ENCODE measurements at places on chromosomes 7 and 10.
A peak's percentile ranks its signal among the peaks of the same experiment; 100 is the strongest.

DNA sequence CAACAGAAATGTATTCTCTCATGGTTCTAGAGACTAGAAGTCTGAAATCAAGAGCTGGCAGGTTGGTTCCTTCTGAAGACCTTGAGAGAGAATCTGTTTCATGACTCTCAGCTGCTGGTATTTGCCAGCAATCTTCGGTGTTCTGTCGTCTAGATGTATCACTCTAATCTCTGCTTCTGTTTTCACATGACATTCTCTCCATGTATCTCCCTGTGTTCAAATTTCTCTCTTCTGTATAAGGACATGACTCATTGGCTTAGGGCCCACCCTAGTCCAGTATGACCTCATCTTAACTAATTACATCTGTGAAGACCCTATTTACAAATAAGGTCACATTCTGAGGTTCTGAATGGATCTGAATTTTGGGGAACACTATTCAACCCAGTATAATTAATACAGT, 82.3 kb downstream of the ANKRD7 start:
- no peak for DNase-seq

DNA sequence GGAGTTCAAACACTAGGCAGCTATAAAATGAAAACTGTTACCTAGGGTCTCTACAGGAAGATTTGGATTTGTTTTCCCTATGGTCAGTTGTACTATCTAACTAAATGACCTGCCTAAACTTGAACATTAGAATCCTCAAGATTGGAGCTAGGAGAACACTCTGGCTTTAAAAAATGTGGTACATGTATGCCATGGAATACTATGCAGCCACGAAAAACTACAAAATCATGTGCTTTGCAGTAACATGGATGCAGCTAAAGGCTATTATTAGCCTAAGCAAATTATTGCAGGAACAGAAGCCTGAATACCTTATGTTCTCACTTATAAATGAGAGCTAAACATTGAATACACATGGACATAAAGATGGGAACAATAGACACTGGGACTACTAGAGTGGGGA, 87.1 kb upstream of the MAGI2 start:
- DNase-seq: no peak

DNA sequence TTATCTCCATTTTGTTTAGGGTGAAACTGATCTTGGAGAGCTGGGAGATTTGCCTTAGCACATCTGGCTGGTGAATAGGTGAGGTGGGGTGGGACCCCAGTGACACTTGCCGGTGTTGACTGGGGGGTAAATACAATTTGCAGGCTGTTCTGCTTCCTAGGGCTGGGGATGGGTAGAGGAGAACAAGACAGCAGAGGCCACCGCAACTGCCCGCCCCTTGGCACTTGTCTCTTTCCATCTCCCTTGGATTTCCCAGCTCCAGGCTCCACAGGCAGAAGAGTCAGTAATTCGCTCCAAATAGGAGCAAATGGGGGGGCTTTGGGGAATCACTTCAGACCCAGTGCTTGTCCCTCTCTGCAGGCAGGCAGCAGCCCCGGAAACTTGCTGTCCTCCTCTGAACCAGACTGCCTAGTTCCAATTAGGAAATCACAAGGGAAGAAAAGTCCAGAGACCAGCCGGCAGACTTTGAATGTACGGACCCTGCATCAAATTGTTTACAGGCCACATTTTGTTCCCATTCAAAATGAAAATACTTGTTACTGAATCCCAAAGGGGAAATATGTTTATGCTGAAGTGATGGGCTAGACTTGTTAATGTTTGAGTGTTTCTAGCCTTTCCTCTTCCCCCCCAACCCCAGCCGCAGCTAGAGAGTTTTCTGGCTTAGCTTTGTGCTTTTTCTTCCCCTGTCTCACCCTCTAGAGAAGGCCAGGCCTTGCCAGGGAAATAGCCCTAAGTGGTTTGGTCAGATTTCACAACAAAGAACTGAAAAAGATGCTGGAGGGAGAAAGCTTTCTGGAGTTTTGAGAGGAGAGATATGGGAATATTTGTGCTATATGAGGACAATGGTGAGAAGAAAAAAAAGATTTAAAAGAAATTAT, 10.0 kb upstream of the INPP5F start:
- no peak for DNase-seq

- no peak for DNase-seq
These were observed 12.0 kb upstream of the GLCCI1 start for GRCh38 chr7:7956531-7957128.

DNA sequence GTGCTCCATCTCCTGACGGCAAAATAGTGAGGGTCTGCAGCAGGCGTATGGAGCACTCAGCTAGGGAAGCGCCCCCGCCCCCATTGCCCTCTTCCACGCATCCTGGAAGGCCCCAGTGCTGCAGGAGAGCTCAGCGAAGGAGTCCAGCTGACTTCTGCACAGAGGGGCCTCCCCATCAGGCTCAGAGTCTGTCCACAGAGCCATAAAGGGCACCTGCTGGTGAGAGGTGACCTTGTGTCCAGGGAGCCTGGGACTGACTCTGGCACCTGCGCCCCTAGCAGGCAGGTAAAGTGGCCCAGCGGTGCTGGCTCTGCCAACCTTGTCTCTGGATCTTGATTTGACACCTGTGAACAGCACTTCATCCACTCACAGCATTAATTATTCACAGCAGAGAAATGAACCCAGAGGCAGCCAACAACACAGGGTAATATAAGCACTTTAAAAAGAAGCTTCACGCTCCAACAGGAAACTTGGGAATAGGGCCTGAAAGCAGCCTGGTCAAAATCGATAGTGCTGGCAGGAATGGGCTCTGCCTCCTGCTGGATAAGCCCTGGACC, 59.6 kb downstream of the VOPP1 start:
- no peak for DNase-seq

DNA sequence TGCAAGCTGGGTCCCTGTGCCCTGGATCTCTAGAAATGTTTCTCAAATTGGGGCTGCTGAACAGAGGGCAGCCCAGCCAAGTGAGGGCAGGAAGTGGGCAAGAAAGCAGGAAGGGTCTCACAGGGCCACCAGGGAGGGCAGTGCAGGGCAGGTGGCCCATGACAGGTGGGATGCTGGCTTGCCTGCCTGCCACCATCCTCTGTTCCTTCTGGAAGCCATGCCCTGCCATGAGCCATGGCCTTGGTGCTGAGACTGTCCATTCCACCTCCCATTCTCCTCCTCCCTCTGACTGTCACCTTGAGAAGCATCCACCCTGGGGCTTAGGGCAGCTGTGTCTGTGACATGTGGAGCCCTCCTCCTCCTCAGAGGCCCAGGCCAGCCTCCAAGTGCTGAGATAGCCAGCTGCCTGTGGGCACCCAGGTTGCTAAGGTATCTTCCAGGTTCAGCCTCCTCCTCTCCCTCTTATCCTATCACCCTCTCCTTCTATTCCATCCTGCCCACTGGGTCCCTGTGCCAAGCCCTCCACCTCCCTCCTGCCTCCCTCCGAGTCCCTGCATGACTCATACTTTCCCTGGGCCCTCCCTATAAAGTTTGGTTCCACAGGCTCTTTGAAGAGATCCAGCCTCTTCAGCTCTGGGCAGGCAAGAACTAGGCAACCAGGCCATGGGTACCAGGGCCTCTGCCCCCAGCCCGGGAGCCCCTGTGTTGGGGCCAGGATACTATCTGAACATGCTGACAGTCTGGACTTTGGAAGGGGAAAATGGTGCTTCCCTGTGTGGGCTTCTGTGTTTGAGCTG, 1.3 kb downstream of the VSIR start:
- no peak for DNase-seq

DNA sequence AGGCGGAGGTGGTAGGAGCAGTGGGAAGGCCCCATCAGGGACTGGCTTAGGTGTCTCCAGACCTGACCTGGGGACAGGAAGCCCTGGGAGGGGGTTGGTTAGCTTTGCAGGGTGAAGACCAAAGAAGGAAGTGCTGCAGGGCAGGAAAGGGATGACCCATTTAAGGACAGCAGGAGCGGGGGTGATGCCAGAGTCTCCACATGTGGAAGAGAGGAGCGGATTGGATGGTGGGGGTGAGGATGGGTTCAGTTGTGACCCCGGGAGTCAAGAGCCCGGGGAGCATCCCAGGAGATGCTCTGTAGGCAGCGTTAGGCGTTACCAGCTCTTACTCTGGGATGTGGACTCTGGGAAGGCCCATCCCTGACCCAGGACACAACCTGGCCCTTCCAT, 3.1 kb upstream of the LDB3 start:
- no peak for DNase-seq

DNA sequence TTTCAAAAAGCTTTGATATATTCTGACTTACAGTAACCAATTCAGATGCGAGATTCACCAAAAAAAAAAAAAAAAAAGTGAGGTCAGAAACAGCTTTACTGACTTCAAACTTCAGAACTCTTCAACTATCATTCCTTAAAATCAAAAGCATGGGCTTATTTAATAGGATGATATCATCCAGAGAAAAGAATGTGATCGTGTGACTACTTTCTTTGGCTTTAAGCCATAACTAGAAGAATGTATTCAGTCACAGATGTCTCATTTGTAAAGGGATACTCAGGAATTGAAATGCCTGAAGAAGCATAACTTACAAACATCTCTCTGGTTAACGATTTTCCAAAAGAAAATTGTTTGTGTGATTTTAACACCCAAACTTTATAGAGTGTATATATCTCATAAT, 11.5 kb downstream of the TPK1 start:
- no peak for DNase-seq

DNA sequence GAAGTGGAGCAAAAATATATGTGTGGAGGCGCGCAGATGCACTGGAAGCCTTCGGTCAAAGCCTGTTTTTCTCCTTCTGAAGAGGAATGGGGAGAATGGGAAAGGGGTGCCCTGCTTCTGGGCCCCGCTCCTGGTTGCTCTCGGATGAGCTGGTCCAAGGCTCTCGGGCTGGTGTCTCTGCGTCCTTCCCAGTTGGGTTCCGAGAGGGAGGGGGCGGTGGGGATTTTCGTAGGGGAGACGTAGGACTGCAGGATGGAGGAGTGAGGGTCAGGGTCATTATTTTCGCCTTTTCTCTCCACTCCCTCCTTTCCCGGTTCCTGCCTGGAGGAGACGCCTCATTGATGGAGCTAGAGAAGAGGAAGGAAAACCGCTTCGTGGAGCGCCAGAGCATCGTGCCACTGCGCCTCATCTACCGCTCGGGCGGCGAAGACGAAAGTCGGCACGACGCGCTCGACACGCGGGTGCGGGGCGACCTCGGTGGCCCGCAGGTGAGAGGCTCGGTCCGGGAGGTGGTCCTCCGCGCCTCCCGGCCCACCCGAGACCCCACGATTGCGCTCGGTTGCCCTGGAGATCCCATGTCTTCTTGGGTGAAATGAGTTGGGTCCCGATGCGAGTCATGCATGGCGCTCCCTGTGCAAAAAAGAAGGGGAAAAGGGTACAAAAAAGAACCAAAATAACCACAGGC, 790 bp downstream of the ADAM22 start:
- no peak for DNase-seq

- no peak for DNase-seq
These were observed 59.6 kb upstream of the GNA12 start for GRCh38 chr7:2903682-2904162.

DNA sequence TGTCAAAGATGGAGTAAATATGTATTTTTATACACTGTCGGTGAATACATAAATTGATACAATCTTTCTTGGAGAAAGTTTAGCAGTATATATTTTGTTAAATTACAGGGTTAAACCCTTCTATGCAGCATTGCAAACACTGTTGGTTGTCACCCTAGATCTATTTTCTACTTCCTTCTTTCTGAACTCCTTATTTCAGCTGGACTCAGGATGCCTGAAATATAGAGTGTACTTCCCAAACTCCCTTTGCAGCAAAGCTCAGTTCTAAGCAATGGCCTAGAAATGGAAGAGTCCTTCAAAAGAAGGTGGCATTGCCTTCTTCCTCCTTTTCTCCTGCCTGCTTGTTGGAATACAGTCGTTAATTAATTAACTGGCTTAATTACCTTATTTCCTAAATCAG, 20.6 kb downstream of the CUBN start:
- no peak for DNase-seq

- DNase-seq: no peak
These were observed 91.2 kb downstream of the SFMBT2 start for GRCh38 chr10:7319632-7320031.

DNA sequence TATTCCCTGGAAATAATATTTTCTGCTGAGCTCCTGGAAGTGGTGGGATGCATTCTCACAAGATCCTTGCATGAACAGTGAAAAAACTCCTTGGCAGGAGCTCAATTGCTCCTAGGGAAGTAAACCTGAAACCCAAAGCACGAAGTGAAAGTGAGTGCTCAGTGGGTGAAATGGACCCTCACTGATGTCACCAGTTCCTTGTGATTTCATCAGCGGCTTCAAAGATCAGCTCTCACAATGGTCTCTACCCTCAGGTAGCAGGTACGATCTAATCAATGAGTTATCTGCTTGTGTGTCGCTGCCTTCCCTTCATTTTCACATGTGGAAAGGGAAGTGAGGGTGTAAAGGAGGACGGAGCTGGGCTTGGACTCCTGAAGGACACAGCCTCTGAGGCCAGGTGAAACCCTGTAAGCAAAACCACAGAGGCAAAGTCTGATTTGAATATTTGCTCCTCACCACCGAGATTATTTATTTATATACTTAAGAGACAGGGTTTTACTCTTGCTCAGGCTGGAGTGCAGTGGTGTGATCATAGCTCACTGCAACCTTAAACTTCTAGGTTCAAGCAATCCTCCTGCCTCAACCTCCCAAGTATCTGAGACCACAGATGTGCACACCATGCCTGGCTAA, 255.4 kb upstream of the LYZL1 start:
- no peak for DNase-seq

DNA sequence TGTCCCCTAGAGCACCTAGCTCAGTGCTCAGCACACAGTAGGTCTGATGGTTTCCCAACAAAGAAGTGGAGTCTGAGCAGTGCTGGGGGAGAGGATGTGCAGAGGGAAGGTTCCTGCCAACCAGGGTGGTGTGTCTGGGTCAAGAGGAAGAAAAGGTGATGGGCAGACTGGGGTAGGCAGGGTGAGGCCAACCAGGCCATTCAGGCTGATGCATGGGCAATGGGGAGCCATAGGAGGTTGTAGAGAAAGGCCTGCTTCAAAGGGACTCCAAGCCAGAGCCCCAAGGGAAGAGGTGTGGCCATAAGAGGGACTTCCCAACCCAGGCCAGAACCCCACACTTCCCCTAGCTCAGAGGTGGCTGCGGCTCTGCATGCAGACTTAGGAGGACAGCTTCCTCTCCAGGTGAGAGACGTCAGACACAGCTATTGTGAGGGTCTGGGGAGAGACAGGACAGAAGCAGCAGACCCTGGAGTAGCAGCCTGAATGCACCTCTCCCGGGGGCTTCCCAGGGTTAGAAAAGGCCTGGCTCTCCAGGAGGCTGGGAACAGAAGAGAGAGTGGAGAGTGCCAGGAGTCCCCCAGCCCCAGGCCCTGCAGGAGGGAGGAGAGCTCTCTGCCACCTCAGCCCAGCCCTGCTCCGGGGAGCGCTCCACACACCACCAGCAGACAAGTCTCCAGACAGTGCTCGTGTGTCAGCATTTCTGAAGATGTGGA, 87.4 kb upstream of the ZMIZ1 start:
- no peak for DNase-seq

- peak; percentile 56 for DNase-seq
These were observed 26.5 kb upstream of the NUB1 start for GRCh38 chr7:151315038-151315655.

- no peak for DNase-seq
These were observed 18.1 kb downstream of the CFAP46 start for GRCh38 chr10:132924046-132924952.

GRCh38 chr7:77428777-77429231, 12.7 kb upstream of the GSAP start:
- no peak for DNase-seq
